Chondrocyte (in vitro differentiated cells): ENCODE measurements at places on chromosomes 3 and 15. TPM values are rescaled to one million over a fixed set of nuclear protein-coding genes. Genes with fewer than 3 reads are reported as not detected.

DNA sequence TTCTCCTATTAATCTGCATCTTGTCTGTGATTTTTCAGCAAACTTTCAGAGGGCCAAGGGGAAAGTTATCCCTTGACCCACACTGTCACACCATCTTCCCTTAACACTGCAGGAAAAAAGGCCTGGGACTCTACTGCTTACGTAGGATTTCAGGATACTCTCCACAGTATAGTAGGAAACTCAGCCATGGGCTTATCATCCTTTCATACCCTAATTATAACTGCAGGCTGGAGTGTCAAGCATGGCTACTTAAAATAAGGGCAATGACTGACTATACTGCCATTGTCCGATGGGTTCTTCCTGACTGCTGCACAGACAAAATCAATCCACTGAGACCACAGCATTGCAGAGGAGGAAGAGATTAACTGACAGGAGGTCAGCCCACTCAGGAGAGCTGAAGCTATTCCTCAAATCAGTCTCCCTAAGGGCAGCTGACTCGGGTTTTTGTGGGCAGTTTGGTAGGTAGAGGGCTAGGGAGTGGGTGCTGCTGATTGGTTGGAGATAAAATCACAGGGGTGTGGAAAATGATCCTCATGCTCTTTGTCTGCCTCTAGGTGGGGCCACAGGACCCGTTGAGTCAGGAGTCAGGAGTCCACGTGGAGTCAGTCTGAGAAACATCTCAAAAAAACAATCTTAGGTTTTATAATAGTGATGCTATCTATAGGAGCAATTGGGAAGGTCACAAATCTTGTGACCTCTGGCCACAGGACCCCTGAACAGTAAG lies 118.2 kb upstream of the STRIT1 start:
- DNase-seq, result no peak

DNA sequence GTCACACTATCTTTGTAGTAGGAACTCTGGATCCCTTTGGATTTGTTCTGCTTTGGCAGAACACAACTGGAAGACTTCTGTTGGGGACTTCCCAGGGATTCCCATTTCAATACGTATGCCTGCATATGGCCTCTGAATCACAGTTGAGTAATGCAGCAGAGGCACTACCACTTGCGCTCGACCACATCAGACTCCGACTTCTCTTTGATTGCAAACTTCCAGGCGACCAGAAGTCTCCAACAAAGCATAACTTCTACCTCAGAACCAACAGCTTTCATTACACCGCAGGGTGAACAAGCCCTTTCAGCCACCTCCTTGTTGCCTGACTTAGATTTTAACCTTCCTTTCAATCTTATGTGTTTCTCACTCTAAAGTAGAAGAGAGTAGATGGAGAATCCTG lies 924.4 kb downstream of the IGSF11 start:
- DNase-seq, result no peak

PCOLCE2 gene
- total RNA-seq, result 2.6 to 9.3 TPM (median 2.7 TPM) in 3 replicates

DNA sequence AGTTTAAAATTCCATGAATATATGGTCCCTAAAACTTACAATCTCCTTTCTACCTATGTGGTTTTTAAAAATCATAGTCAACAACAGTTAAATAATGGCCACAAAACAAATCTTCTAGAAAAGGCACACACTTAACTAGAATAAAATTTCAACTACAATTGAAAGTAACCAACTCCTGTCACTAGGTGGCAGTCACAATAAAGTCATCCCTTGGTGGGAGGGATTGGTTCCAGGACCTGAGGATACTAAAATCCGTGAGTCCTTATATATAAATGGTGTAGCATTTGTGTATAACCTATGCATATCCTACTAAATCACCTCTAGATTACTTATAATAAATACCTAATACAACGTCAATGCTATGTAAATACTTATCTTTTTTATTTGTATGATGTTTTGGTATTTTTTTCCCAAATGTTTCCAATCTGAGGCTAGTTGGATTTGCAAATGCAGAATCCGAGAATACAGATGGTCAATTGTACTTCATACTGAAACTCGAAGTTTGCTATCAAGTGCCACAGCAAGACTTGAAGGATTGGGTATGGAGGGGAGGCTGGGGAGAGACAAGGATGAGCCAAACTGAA lies 172.6 kb downstream of the FMN1 start:
- DNase-seq, result no peak

GRCh38 chr3:10281951-10282350 lies 10.8 kb downstream of the GHRL start:
- no peak for DNase-seq

DNA sequence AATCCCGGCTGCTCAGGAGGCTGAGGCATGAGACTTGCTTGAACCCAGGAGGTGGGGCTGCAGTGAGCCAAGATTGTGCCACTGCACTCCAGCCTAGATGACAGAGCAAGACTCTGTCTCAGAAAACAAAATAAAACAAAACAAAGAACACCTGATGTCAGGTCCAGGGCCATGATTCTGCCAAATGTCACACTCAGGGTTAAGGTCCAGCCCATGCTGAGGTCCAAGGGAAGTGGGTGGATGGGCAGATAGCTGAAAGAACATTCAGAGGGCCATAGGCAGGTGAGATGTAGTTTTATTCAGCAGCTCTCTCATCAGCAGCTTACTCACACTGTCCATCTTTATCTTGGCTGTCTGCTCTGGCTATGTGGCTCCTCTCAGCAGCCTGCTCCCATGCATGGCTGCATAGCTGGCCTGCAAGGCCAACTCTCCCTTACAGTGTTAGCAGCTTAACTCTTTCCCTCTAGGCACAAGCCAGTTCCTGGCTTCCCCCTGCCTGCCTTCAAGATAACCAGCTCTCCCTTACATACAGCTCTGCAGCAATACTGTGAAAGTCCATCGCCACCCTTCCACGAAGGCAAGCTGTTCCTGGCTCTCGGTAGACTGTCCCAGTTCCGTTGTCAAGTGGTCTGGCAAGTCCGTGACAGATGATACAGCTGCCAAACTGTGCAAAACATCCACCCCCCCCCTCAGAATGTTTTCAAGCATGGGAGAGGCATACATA lies 62.4 kb upstream of the SIAH2 start:
- DNase-seq, result no peak

- DNase-seq, result no peak
These were observed 64.5 kb upstream of the CCR4 start for GRCh38 chr3:32886911-32887310.

TMED3 gene
- total RNA-seq, result 136 to 182 TPM (median 174 TPM) in 3 replicates

GRCh38 chr15:99365242-99365641 lies 114.0 kb downstream of the LRRC28 start:
- DNase-seq, result no peak

DNA sequence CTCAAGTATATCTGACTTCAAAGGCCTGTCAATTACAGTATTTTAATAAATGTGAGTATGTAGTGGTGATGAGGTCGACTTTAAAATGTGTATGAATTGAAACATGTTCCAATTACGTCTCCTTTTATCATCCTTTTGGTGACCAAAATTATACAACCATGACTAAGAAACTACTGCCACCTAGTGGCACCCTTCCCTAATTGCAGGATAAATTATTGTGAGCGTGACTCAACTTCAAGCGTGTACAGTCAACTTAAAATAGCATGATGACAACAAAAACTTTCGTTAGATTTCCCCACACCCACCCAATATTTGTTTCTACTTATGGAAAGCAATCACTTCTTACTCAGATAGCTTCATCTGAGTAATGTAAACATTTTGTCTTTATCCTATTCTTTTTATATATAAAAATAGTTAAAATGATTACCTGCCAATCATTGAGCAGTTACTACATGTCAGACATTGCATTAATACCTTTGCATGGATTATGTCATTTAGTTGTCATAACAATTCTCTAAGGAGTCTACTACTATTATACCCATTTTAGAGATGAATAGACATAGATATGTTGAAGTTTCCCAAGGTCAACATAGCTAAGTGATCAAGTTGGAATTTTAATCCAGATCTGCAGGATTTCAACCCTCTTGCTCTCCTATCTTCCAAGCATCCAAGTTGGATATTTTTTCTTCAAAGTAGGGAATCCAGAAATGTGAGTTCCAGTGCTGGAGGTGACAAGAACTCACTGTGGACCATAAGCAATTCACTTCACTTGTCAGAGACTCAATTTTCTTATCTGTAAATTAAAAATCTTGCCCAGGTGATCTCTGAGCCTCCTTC lies 106.0 kb downstream of the MEX3B start:
- no peak for DNase-seq

GRCh38 chr3:4719046-4719501 lies 225.9 kb downstream of the ITPR1 start:
- no peak for DNase-seq

GRCh38 chr3:64718976-64719375 lies 31.2 kb upstream of the ADAMTS9 start:
- no peak for DNase-seq

- no peak for DNase-seq
These were observed 15.3 kb upstream of the GNB5 start for GRCh38 chr15:52206446-52206845.

- DNase-seq, result no peak
These were observed 2.8 kb downstream of the ABHD2 start for GRCh38 chr15:89090791-89091626.

DLL4 gene
- 0.36 to 0.45 TPM in 2 of 3 replicates, not detected in the other for total RNA-seq

DNA sequence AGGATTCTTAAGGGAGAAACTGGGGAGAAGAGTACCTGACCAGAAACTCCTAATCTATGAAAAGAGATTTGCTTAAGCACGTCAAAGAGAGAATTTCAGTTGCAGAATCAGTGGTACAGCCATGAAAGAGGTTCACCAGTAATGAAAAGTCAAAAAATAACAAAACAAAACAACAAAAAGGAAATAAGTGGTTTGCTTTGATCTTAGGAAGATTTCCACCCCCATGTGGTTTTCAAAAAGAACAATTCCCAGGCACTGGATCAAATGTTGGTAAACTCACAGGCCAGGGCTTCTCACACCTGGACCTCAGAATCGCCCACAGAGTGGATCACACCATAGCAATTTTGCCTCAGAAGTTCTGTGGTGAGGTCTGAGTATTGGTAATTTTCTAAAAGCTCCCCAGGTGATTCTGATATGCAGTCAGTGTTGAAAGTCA lies 67.5 kb downstream of the TMEM39A start:
- no peak for DNase-seq

GRCh38 chr15:79680720-79681119 lies 216.1 kb downstream of the MTHFS start:
- DNase-seq, result no peak

DNA sequence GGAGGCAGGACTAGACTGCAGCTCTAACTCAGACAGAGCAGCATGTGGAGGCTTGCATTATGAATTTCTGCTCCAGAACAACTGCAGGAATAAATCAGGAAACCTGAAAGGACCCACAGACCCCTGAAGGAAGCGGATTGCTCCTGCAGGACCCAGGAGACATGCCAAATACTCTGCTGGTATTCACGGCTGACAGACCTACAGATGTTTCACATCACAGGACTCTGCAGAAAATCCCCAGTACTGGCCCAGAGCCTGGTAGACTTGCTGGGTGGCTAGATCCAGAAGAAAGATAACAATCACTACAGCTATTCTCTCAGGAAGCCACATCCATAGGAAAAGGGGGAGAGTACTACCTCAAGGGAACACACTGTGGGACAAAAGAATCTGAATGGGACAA lies 942.1 kb downstream of the AGBL1 start:
- no peak for DNase-seq

DNA sequence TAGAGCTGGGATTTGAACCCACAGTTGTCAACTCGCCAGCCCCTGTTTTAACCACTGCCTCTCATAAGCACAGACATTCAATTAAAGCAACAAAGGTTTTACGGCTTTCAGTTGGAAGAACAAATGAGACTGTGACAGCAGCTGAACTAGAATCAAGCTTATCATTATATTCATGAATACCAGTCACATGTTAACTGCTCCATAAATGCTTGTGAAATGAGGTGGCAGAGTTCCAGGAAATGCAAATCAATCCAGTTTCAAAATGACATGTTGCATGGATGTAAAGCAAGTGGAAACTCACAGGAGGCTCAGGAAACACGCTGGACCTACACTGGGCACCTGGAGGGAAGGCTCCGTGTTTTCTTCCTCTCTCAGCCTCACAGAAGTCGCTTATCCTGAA lies 3.9 kb downstream of the GP5 start:
- no peak for DNase-seq

HTR3E gene
- not detected in 3 replicates for total RNA-seq

- DNase-seq, result no peak
These were observed 3.0 kb downstream of the RPL39L start for GRCh38 chr3:187136337-187136736.

RTP4 gene
- total RNA-seq, result not detected in 3 replicates

GRCh38 chr3:123287962-123288302 lies 86.2 kb downstream of the SEC22A start:
- DNase-seq, result no peak

DNA sequence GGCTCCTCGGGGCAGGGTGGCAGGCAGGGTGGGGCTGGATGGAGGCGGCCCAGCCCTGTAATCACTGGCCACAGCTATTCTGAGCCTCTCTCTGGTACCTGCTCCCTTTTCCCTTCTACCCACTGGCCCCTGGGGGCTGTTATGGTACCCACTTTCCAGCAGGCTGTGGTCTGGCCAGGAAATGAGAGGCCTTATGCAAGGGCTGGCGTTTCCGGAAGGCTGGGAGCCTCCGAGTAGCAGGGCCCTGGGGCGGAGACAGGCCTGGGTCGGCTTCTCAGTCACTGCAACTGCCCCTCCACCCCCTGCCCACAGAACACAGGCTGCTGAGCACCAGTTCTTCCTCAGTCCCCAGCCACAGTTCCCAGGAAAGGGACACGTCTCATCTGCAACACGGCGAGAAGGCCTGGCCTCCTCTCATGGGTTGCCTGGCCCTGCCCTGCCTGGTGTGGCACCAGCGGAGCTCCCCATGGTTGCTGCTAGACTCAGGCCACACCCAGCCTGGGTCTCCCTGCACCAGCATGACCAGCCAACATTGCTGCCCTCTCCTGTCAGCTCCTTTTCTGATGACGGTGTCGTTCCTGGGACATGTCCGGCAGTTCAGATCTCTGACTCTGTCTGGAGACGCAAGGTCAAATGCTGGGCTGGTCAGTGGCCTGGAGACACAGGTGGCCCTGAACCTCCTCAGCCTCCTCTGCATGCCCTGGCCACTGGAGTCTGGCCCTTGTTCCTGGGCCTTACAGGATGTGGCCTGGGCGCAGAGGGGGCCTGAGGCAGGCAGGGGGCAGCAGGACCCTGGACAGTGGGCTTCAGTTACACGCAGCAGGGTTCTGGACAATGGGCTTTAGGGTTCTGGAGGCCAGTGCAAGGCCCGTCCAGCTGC lies 6.5 kb downstream of the CHST13 start:
- DNase-seq, result peak; percentile 79

DNA sequence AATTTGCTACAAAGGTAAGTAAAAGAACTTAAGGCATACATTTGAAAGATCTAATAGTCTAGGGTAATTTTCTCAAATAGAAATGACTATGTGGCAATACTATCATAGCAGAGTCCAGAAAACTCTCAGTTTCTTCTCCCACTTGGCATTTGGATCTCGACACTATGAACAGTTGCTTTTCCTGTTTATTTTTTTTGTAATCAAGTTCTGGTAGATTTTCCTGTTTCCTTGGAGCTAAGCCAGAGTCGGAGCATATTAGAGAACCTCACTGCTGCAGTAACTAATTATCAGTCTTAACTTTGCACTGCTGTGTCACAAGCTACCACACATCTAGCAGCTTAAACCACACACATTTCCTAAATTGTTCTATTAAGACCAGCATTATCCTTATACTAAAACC lies 44.9 kb upstream of the ZNF385D start:
- DNase-seq, result no peak
